ENCODE measurements at places on chromosomes 2 and 18. TPM values are rescaled to one million over a fixed set of nuclear protein-coding genes. Genes with fewer than 3 reads are reported as not detected.

DNA sequence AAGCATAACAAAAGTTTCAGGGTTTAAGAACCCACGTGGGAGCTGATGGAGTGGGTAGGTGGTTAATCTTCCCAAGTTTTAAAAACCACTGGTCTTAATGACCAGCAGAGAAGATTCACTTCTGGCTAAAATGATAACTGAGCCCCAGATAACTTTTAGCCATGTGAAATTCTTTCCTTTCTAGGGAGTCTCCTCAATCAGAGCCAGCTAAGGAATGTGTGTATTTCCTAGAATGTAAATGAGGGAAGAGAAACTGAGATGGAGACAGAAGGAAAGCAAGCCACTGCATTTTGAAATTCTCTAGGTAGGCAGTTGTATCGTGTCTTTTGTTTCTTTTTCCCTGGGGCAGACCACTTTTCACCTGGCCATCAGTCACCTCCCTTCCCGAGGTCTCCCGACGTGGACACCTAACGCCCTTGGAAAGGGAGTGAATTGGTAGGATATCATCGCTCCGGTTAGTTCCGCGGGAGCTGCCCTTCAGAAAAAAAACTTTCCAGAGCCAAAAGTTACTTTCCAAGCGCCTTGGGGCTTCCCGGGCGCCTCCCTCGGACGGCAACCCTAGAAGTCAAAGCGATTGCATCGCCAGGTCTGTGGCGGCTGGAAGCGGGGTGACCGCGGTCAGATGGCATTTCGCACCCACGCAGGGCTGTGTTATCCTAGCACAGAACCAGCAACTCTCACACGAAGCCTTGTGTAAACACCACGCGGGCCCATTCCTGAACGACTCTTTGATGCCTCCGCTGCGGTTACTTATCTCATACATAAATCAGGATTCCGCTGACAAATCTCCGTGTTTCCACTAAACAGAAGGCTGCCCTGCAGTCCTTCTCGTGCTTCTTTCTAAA is 1.3 kb downstream of the COLEC12 start:
- DNase-seq, result no peak

GRCh38 chr2:164678631-164679149 is 57.4 kb upstream of the GRB14 start:
- no peak for DNase-seq

DNA sequence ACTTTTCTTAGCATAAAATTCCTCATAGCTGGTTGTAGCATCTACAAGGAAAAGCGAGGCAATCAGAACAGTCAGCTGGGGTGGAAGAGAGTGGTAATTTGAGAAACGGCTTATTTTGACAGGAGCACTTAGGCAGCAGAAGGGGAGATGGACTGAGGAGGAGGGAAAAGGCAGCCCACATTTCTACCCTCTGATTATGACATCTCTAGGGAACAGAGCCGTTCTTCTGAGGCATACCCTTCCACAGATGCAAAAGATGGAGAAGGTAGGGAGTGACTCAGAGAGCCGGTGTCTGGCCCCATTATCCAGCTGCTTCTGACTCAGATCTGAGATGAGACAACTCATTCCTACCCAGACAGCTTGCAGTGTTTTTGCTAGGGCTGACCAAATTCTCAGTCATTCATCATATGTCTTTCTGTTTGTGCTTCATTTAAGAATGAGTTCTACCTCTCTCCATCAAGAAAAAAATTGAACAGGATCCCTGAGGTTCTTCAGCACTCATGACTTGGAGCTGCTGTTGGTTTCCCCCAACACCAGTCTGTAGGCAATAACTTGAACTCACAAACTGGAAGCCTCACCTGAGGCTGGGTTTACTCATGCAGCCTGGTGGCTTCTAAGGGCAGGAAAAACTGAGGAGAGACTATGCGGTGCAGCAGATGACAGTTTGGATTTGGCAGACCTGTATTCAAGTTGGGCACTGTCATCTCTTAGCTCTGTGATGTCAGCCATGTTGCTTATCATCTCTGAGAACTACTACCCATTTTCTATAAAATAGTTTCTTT is 15.9 kb upstream of the SEC11C start:
- no peak for DNase-seq

- DNase-seq, result no peak
Measured at GRCh38 chr18:10245031-10245845, 209.2 kb upstream of the APCDD1 start.

- no peak for DNase-seq
Measured at GRCh38 chr18:35122586-35123224, 81.5 kb downstream of the MAPRE2 start.

Gene CNGA3
- total RNA-seq, result 1.3 TPM

Gene PXDN
- 7.0 TPM for total RNA-seq
